H4 (cell line): ENCODE measurements at places on chromosomes 1 and 21. TPM values are rescaled to one million over a fixed set of nuclear protein-coding genes. Genes with fewer than 3 reads are reported as not detected.

DNA sequence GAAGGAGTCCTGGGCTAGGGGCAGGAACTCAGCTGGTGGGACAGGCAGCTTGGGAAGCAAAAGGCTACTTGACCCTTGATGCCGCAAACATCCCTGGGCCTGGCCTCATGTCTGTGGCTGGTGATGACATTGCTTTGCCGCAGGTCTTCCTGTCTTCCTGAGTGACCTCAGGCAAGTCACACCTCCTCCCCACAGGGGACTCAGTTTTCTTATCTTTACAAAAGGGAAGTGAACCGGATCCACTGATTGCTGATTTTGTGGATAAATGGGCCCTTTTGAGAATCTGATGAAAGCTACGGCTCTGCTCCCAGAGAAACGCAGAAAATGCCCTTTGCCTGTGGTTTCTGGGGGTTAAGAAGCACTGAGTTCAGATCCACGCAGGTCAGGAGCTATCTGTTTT, 20.7 kb downstream of the PLOD1 start:
- no peak for DNase-seq

PDE9A gene
- total RNA-seq, result 2.7 and 6.4 TPM in 2 replicates

DNA sequence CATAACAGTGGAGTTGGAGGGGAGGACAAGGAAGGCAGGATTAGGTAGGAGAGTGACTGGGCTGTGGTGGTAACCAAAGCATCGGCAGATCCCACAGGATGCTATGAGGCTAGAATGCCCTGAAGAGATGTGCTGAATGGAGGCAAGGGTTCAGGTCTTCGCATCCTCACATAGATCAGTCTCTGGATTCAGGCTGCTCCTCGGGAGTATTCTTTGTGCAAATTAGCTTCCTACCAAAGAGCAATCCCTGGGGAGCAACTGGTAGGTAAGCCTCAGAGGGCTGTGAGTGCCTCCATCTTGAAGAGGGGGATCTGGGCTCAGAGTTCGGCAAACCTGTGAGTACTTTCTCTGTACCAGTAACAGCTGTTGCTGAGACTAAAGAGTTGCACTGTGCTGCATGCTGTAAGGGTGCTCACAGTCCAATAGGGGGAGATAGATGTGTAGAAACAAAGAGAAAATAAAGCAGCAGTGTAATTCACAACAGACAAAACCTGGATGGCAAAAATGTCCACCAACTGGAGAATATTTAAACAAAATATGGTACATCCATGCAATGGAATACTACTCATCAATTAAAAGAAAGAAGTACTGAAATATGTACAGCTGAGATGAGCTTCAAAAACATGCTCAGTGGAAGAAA, 322.4 kb upstream of the DEPDC1 start:
- peak; percentile 54 for DNase-seq

DNA sequence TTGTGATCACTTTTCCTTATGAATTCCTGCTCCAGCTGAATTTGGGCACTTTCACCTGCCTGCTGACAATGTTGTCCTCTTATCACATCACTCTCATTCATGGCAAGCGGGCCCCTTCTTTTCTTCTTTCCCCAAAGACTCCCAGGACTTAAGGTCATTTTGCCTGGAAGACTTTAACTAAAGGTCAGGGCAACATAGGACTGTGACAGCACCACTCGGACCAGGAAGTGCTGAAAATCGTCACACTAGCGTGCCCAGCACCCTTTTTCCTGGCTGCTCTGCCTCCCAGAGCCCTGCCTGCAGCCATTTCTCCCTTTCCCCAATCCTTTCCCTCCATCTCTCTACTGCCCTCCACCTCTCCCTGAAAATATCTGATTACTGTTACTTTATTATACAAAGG, 35.4 kb downstream of the CD34 start:
- DNase-seq, result no peak

- no peak for DNase-seq
These were observed 12.4 kb downstream of the SLC2A7 start for GRCh38 chr1:9013819-9014218.

KLHL21 gene
- 8.4 and 11.4 TPM in 2 replicates for total RNA-seq

GRCh38 chr1:184509105-184509504, 122.3 kb downstream of the C1orf21 start:
- DNase-seq, result no peak

DNA sequence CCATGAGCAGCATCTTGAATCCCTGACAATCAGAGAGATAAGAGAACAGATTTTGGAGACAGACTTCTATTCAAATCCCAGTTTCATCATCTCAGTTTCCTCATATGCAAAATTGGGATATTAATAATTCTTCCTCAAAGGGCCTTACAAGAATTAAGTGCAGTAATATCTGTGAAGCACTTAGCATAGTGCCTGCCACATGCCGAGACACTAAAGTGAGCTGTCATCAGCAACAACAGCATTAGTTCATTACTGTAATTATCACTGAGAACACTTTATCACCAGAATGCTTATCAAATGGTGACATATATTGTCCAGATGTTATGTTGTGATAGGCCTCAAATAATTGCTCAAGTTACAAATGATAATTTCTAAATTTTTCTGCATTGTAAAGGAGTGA, 922 bp upstream of the FCRLB start:
- DNase-seq, result no peak

ORC1 gene
- 29.4 and 31.1 TPM in 2 replicates for total RNA-seq
